ENCODE measurements at places on chromosomes 2 and 18.

GRCh38 chr2:112048887-112049286 is 6.2 kb upstream of the TMEM87B start:
- peak; percentile 43 for DNase-seq

GRCh38 chr2:222447131-222447530 is 22.8 kb downstream of the SGPP2 start:
- DNase-seq: no peak

DNA sequence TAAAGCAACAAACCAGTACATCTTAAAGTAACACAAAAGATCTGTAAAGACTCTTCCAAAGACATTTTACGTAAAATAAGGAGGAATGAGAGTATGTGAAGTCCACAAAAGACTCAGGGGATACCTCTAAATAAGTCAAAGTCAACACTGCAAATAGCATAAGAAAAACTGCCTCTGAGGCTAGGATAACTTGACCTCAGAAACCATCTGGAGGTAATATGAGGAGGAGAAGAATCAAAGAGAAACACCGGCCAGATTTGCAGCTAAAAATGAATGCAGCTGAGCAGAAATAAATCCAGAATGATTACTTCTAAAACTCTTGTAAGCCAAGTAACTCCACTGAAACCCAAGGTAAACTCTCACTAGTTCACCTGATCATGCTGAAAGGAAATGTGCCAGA is 52.2 kb upstream of the ERMN start:
- DNase-seq: no peak

- no peak for DNase-seq
Measured at GRCh38 chr18:11654736-11655605, 34.1 kb upstream of the GNAL start.

- no peak for DNase-seq
Measured at GRCh38 chr2:240229005-240229404, 88.5 kb upstream of the OTOS start.

DNA sequence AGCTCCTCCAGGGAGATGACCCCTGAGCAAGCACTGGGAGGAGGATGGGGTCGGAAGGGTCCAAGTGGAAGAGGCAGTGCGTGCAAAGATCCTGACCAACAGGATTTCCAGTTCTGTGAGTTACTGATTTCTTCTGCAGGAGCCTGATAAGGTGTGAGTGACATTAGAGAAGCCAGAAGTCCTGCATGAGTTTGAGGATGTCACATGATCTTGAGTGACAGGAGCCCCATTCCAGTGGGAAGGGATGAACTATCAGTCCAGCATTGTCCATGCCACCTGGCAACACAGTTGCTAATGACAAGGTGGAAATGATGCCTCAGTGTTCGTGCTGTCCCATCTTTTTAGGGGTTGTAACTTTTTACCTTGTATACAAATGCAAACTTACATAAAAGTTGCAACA is 285.1 kb upstream of the HDAC4 start:
- DNase-seq: no peak

DNA sequence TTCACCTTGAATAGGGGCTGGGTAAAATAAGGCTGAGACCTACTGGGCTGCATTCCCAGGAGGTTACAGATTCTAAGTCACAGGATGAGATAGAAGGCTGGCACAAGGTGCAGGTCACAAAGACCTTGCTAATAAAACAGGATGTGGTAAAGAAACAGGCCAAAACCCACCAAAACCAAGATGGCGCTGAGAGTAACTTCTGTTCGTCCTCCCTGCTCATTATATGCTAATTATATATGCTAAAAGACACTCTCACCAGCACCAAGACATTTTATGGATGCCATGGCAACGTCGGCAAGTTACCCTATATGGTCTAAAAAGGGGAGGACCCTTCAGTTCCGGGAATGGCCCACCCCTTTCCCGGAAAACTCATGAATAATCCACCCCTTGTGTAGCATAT is 711.5 kb upstream of the KLHL29 start:
- no peak for DNase-seq

DNA sequence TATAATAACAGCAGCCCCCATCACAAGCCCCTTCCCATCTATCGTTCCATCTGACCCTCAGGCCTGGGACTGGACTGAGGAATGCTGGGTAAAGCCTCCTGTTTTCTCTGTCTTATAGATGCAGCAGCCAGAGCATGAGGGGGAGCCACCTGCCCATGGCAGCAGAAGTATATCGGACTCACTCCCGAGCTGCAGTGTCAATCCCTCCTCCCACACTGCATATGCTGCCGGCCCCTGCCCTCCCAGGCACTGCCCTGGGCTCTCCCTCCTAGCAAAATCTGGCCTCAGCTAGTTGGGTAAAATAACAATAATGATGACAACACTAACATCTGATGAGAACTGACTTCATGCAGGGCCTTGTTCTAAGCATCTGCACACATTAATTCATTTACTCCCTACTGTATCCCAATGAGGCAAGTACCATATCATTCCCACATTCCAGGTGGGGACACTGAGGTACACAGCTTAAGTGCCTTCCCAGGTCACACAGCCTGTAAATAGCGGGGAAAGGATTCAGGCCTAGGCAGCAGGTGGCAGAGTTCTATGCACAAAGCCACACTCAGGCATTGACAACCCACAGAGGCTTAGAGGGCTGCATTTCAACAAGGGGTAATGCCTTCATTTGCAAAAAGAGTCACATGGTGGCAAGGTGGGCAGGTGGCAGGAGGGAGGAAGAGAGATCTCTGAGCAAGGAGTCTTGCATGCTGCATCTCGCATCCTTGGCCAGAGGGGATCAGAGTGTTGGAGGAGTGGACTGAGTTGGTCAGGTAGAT is 190.0 kb downstream of the ZBTB7C start:
- peak; percentile 26 for DNase-seq

DNA sequence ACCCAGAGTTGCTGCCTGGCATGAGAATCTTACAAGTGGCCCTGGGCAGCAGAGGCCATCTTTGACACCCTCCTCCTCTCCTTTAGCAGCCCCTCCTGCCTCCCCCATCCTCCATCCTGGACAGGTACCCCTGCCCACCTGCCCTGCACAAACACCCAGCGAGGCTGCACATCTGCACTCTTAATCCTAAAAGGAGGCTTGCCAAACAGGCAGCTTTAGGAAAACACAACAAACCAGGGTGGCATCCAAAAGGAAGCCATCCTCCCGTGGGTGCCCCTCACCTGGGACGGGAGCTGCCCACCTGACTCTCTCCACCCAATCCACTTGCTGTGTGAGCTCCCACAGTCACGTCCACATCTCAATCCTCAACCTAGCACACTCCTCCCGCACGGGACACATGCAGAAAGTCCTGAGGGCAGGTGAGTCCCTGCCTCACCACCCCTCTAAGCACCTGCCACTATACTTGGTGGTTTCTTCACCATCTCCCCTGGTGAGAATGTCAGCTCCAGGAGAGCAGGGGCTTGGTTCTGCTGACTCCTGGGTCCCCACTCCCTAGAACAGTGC is 5.8 kb downstream of the BIN1 start:
- DNase-seq: no peak
